Stimulated activated CD8-positive, alpha-beta memory T cell treated with anti-CD3 and anti-CD28 coated beads, Interleukin-15, amount 100 ng/mL, for 1 hour (primary cell): ENCODE measurements at places on chromosomes 6 and 20.

- no peak for DNase-seq
These were observed 34.8 kb downstream of the TOP1 start for GRCh38 chr20:41063442-41063841.

GRCh38 chr20:64245746-64246595 is 9.6 kb upstream of the PCMTD2 start:
- no peak for DNase-seq

- no peak for DNase-seq
These were observed 2.0 kb downstream of the SEMG2 start for GRCh38 chr20:45223136-45223535.

- no peak for DNase-seq
These were observed 407.1 kb downstream of the BMP2 start for GRCh38 chr20:7174554-7174953.

DNA sequence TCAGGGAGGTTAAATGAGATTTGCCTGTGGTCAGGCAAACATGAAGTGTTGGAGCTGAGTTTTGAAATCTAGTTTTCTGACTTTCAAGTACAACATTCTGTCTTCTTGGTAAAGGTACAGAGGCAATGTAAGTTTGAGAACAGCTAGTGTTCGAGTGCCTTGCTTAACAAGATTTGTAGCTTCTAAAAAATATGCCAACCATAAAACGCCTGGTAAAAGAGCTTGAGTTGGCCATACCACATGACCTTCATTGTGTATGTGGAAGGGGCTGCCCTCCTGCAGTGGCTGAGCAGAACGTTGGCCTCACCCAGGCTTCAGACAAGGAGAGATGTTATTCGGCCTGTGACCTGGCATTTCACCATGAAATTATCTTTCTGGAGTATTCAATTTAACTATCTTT is 86.5 kb downstream of the MAP7 start:
- no peak for DNase-seq

GRCh38 chr6:32679492-32679891 is 13.0 kb upstream of the HLA-DQB1 start:
- no peak for DNase-seq

DNA sequence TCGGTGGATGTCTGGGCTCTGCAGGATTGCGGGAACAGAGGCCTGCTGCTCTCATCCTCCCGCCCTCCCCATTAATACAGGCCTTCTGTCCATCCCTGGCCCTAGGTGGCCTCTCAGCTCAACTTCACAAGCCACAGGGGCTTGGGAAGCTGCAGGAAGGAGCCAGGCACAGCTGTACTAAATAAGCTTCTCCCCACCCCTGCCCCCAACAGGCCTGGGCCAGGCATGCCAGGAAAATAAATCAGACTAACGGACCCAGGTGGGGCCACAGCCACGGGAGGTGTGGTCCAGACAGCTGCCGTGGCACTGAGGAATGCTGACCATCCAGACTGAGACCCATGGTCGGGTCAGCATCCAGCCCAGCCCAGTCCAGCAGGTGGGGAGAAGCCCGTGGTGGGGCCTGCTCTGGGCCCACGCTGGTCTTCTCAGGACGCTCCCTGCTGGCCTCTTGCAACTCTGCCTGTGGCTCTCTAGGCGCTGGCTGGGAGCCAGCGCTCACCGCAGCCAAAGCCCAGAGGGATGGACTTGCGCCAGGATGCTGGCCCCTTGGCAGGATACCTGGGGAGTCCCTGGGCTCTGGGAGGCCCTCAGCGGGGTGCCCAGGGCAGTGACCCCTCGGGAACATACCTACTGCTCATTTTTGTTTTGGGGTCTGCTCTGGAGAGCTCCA is 8.6 kb upstream of the YTHDF1 start:
- DNase-seq, result no peak

GRCh38 chr20:24112360-24112759 is 123.8 kb upstream of the GGTLC1 start:
- DNase-seq, result no peak

DNA sequence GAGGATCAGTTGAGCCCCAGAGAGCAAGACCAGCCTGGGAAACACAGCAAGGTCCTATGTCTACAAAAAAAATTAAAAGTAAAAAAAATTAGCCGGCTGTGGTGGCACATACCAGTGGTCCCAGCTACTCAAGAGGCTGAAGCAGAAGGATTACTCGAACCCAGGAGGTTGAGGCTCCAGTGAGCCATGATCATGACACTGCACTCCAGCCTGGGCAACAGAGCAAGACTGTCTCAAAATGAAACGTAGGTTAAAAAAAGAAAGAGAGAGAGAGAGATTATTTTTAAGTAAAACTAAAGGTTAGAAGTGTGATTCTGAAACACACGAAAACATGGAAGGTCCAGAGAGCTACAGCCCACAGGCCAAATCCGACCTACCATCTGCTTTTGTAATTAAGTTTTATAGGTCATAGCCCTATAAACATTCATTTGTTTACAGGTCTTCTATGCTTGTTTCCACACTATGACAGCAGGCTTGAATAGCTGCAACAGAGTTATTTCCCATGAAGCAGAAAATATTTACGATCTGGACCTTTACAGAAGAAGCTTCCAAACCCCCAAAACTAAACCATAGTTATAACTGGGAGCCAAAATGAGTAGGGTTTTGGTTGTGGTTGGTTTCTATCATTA is 279.7 kb downstream of the GMDS start:
- no peak for DNase-seq

- no peak for DNase-seq
These were observed 45.4 kb downstream of the TPBG start for GRCh38 chr6:82408952-82409431.

GRCh38 chr6:156807028-156807427 is 29.9 kb downstream of the ARID1B start:
- DNase-seq, result no peak

DNA sequence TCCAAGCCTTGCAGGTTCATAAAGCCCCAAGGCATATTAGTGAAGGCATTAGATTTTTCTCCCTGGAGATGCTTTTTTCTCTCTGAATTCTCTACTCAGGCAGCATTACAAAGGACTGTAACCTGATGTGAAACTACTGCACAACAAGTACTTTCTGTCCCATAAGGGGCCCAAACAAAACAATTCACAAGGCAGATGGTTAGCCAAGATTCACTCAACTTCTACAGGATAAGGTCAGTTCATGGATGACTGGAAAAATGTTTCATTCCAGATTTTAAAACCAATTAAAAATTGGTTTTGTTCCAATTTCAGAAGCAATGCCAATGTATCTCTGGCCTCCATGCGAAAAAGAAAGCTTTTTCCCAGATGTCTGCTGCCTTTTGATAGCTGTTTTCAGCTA is 181.8 kb downstream of the KHDC1L start:
- no peak for DNase-seq

DNA sequence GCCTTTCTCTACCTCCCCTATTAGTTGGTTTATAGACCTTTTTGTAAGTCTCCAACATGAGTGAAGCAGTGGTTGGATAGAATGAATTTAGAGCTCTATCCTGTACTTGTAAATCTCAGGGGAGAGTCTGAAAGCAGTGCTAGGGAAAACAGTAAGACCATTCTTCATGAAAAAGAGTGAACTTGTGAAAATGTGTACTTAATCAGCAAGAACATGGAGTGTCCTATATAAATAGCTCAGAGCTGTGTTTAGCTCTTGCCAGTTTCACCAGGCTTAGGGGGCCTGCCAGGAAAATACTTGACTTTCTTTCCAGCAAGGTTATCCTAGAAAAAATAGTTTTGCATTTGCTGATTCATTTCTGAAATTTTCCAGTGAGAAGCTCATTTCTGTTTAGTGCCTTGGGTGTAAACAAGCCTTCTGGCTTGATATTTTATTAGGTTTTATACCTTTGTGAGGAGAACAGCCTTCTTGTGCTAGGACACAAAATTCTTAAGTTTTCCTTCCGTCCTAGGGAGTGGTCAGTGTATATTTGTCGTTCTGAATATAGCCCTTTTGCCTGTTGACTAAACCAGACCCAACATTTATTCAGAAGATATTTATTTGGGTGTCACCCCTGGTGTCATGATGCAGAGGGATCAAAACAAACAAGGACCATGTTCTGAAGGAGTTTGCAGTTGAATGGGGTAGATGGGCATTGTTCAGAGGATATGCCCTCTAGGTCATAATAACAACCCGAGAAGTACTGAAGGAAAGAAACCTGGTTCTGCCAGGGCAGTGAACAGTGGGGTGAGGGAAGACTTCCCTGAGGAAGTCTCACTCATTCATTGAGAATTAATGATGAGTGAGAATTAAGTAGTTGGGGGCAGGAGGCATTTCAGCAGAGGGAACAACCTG is 7.6 kb downstream of the ARFGEF2 start:
- DNase-seq, result no peak

GRCh38 chr6:122829456-122829855 is 40.4 kb downstream of the SMPDL3A start:
- no peak for DNase-seq

GRCh38 chr6:21478883-21479539 is 114.5 kb upstream of the SOX4 start:
- no peak for DNase-seq

DNA sequence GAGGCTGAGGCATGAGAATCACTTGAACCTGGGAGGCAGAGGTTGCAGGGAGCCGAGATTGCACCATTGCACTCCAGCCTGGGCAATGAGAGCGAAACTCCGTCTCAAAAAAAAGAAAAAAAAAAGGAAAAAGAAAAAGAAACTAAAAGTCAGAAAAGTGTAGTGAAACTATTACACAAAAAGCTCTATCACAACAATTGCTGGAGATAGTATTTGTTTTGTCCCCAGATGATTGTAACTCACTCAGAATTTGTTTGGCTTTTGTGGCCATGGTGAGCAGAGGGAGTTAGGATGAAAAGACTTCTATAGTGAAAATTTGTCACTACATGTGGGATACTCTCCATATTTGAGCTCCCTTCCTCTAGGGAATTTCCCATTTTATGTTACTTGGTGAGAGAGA is 5.2 kb upstream of the GOPC start:
- DNase-seq, result no peak

DNA sequence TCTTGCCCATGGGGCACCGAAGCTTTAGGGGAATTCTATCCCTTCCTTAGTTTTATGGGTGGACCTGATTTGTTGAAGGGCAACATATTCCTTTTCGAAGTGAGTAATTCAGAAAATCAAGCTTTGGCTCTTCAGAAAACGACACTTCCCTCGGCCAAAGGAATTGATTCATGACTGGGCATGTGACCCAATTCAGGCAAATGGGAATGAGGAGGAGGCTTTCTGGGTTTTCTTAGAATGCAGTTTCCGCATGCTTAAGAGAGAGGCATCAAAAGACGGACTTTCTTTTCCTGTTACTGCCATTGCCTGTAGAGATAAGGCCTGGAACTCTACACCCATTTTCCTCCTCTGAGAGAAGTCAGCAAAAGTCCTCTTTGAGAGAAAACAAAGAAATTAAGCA is 179.5 kb downstream of the RFPL4B start:
- DNase-seq, result no peak

DNA sequence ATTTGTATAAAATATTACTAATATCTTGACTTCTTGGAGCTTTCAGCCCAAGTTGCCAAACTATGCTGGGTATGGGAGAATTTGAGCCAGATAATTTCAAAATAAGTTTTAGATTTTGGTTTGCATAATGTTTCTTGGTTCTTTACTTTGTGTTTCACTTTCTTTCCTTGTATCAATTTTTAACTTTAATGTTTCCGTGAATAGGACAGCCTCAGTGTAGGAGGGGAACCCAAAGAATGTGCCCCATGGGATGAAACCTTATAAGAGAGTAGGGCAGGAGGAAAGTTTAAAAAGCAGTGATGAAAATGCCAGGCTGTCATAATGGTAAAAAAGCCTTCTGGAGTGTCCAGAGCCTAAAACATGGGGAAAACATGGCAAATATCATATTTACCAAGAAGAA is 252.4 kb upstream of the IRAK1BP1 start:
- no peak for DNase-seq

DNA sequence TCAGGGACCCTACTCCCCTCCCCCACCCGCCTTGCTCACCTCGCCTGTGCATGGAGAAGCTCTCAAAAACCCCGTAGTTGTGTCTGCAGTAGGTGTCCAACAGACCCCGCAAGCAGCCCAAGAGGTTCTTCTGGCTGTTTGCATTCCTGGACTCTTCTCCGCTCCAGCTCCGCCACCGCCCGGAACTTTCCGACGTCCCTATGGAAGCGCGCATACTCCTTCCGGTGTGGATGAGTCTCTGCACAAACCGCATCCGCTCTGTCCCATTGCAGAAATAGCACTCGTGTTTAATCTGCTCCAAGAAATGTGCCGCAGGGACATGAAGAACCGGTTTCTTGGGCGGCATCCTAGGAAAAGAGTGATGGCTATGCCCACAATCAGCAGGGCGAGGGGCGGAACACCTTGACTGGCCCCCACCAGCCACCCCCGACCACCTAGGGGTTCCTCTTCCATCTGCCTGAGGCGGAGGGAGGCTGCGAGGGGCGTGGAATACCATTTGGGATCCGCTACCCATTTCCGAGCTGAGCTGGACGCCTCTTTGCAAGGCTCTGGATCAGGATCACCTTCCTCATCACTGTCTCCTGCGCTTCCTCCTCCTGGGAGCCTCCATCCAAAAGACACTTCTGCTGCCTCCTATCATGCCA is 20.2 kb downstream of the HLA-DRA start:
- no peak for DNase-seq

DNA sequence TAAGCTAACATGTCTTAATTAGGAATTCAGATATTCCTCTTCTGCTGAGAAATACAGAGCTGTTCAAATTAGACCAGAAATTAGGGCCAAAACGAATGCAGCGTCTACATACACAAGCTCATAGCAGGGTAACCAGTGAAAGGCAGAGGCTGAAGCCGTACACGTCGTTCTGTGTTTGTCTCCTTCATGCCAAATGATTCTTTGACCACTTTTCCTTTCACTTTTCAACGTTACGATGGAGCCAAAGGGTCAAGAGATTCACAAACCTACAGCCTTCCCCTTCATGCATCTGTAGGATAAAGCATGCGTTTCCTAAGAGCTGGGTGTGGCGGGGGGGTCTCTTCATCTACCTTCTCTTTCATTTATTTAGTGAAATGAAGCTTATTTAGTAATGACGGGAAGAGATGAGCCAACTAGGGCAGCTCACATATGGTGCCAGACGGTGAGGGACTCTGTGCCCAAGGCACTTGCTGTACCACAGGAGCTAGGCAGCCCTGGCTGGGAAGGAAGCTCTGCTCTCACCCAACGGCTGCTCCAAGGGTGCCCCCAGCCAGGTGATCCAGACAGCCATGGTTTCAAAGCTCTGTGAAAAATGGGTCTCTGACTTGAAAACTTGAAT is 178.0 kb downstream of the ATXN1 start:
- no peak for DNase-seq

GRCh38 chr6:54301770-54302169 is 6.5 kb upstream of the TINAG start:
- DNase-seq, result no peak

- no peak for DNase-seq
These were observed 112.1 kb upstream of the IYD start for GRCh38 chr6:150256618-150257272.

- DNase-seq, result no peak
These were observed 1590.1 kb downstream of the HACE1 start for GRCh38 chr6:103269581-103269980.

- DNase-seq, result no peak
These were observed 553.3 kb downstream of the C6orf118 start for GRCh38 chr6:164756142-164756541.

- no peak for DNase-seq
These were observed 51.7 kb downstream of the SLC26A8 start for GRCh38 chr6:35972471-35973367.
